ENCODE measurements at places on chromosomes 6 and 20. TPM values are rescaled to one million over a fixed set of nuclear protein-coding genes. Genes with fewer than 3 reads are reported as not detected.

Gene EYA4
- total RNA-seq, result 14.5 TPM

Gene RNF39
- total RNA-seq, result not detected

Gene FGD2
- total RNA-seq, result not detected

Gene PI3
- total RNA-seq, result not detected

Gene AVP
- not detected for total RNA-seq

Gene OR10C1
- not detected for total RNA-seq

Gene MATN4
- 0.11 TPM for total RNA-seq

Gene PGM3
- 156 TPM for total RNA-seq

Gene MAS1
- total RNA-seq, result not detected

Gene SLC12A5
- total RNA-seq, result under 0.01 TPM

Gene SASH1
- total RNA-seq, result 26.1 TPM

Gene HACE1
- 26.3 TPM for total RNA-seq

Gene BMP7
- not detected for total RNA-seq

Gene TOP1
- 37.4 TPM for total RNA-seq

Gene NKX2-2
- total RNA-seq, result not detected

Gene C6orf62
- total RNA-seq, result 141 TPM

Gene HEY2
- not detected for total RNA-seq

Gene PDYN
- total RNA-seq, result not detected

Gene MCHR2
- total RNA-seq, result not detected

Gene EPB41L1
- total RNA-seq, result 24.7 TPM

Gene PBX2
- 41.6 TPM for total RNA-seq

Gene CDH26
- total RNA-seq, result 0.12 TPM

Gene DEF6
- 0.87 TPM for total RNA-seq

Gene FAM184A
- 1.1 TPM for total RNA-seq

Gene TSBP1
- total RNA-seq, result not detected

Gene FILIP1
- total RNA-seq, result 0.62 TPM

Gene BCAS1
- total RNA-seq, result 0.11 TPM

Gene KHDC1L
- total RNA-seq, result not detected

Gene GPLD1
- 0.87 TPM for total RNA-seq

Gene ERGIC3
- 286 TPM for total RNA-seq

Gene PPP1R18
- total RNA-seq, result 49.8 TPM

Gene TREML2
- not detected for total RNA-seq

Gene RSPH3
- total RNA-seq, result 6.6 TPM

Gene TFAP2D
- not detected for total RNA-seq

Gene TRIM31
- not detected for total RNA-seq

Gene B3GALT4
- total RNA-seq, result 5.3 TPM

Gene KLHDC3
- 59.6 TPM for total RNA-seq

Gene TNFRSF6B
- 57.4 TPM for total RNA-seq

Gene ZBTB9
- 5.7 TPM for total RNA-seq

Gene KIF6
- total RNA-seq, result 0.33 TPM

Gene C6orf163
- total RNA-seq, result 2.1 TPM

Gene RGL2
- 20.1 TPM for total RNA-seq

Gene ASIP
- total RNA-seq, result not detected

Gene DUSP22
- total RNA-seq, result 12.8 TPM

Gene RSPH4A
- 0.12 TPM for total RNA-seq

Gene OSTM1
- 56.1 TPM for total RNA-seq

Gene COL10A1
- 0.37 TPM for total RNA-seq

Gene LPA
- not detected for total RNA-seq

Gene ELOVL2
- not detected for total RNA-seq

Gene RAET1L
- total RNA-seq, result not detected

Gene SLC35B2
- total RNA-seq, result 94.2 TPM

Gene HLA-DMB
- not detected for total RNA-seq

Gene DAAM2
- 6.5 TPM for total RNA-seq

Gene ANKRD6
- total RNA-seq, result 2.0 TPM

All from uterine smooth muscle cell (primary cell).